ENCODE measurements at places on chromosomes 11 and 22.

GRCh38 chr11:116109228-116109627 lies 605.0 kb upstream of the CADM1 start:
- no peak for DNase-seq
- H3K4me3 ChIP-seq, result no peak overlapping the region
- H3K4me1 ChIP-seq, result peaks cover 23% of the 10 kb centered on the region
- peaks cover 5% of the 10 kb centered on the region for H3K36me3 ChIP-seq
- H3K27me3 ChIP-seq, result no peaks in the 10 kb centered on the region
- H3K27ac ChIP-seq, result no peak overlapping the region

DNA sequence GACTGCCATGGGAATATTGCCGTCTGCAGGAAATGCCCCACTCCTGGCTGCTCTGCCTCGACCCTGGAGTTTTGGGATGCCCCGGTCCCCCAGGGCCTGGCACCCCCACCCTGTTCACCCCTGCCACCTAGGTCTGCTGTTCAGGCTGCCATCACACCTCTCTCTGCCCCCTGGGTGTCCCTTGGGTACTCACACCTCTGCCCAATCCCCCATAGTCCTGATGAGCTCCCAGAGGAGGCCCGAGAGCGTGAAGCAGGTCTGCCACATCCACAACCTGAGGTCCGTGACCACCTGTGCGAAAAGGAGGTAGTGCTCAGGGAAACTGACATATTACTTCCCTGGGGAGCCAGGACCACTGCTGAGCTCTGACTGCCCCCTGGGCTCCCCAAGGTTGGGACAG lies 20.2 kb upstream of the DRICH1 start:
- no peak overlapping the region for H3K27ac ChIP-seq
- H3K4me3 ChIP-seq, result no peak overlapping the region
- H3K36me3 ChIP-seq, result peaks cover 8% of the 10 kb centered on the region
- peaks cover 4% of the 10 kb centered on the region for H3K4me1 ChIP-seq
- no peak for DNase-seq
- H3K27me3 ChIP-seq, result peaks cover 4% of the 10 kb centered on the region

DNA sequence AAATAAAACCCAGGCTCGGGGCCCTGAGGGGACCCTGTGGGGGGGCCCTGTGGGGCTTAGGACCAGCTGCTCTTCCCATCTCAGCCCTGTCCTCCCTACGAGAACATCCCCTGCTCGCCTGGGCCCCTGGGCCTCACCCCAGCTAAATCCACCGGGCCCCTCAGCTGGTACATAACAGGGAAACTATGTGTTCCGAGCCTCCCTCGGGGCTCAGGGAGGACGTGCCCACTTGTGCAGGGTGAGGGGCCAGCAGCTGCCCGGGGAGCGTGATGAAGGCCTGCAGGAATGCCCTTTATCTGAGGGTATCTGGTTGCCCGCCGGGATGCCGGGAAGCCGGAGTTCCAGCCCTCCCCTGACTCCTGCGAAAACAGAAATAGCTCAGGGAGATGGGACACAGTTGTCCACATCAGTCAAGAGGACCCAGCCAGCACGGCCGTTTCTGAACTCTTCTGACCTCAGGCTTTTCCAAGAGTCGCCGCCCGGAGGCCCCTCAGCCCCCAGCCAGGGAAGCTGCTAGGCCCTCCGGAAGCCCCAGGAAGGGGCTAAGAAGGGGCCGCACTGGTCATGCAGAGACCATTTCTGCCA lies 20.6 kb downstream of the MRPL23 start:
- H3K27ac ChIP-seq, result no peak overlapping the region
- H3K4me3 ChIP-seq, result no peak overlapping the region
- no peaks in the 10 kb centered on the region for H3K36me3 ChIP-seq
- no peak for DNase-seq

DNA sequence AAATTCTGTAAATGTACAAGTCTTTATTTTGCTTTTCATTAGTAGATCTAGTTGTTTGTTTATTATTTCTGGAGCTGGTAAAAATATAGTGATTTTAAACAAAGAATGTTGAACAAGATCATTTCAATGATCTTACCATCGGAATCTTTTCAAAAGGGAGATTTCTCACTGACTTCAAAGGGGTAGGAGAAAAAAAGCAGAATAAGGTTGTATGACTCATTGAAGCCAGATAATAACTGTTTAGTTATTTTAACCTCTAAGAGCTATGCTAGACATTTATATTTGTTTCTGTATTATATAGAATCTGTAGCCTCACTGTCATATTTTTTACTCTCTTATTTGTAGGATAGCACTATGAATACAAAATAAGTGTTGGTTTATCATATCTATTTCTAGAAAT lies 8.1 kb upstream of the PDE3B start:
- no peak overlapping the region for H3K4me3 ChIP-seq
- peaks cover 4% of the 10 kb centered on the region for H3K4me1 ChIP-seq
- no peaks in the 10 kb centered on the region for H3K27me3 ChIP-seq
- H3K36me3 ChIP-seq, result peaks cover 34% of the 10 kb centered on the region
- no peak for DNase-seq
- H3K27ac ChIP-seq, result peak overlapping the region; percentile 68

DNA sequence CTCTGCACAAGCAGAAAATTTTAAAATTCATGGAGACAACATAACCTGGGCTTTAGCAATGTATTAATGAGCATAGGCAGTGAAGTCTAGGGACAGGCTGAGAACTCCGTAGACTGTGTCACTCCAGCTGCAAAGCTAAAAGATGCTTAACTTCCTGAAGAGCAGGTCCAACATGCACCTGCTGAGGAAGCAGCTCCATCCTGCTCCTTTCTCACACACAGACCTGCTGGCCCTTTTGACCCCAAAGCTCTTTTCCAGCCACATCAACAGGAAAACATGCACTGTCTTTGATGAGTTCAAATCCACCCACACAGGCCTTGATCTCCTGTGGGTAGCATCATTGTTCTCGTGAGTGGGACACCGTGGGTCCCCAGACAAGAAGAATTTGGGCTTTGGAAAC lies 36.0 kb downstream of the SYN3 start:
- peaks cover 4% of the 10 kb centered on the region for H3K27me3 ChIP-seq
- H3K4me3 ChIP-seq, result no peak overlapping the region
- DNase-seq, result no peak
- no peaks in the 10 kb centered on the region for H3K36me3 ChIP-seq
- H3K27ac ChIP-seq, result no peak overlapping the region

- H3K4me1 ChIP-seq, result no peaks in the 10 kb centered on the region
- H3K27ac ChIP-seq, result no peak overlapping the region
- peaks cover 36% of the 10 kb centered on the region for H3K36me3 ChIP-seq
- DNase-seq, result peak; percentile 57
Observed at GRCh38 chr11:110463153-110463552, 33.4 kb downstream of the FDX1 start.

DNA sequence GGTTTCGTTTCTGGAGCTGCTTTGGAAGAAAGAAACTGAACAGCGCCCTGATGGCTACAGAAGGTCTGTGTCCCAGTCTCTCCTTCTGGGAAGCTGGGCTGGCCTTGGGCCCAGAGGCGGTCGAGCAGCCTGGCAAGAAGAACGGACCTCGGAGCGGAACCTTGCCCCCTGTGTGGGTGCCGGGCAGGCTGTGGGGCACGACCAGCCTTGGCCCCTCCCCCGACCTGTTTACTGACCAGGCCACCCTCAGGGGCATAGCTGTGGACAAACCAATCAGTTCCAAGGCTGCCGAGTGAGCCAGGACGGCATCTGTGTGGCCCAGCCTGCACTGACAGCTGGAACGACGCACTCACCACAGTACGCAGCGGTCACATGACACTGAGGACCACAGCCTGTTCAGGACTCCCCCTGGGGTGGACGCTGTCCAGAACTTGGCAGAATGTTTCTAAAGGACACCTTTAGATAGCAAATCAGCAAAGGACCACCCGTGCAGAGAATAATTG lies 7.2 kb downstream of the PIM3 start:
- peak overlapping the region; percentile 85 for H3K27ac ChIP-seq
- peaks cover 42% of the 10 kb centered on the region for H3K4me1 ChIP-seq
- peaks cover 12% of the 10 kb centered on the region for H3K27me3 ChIP-seq
- DNase-seq, result peak; percentile 18

DNA sequence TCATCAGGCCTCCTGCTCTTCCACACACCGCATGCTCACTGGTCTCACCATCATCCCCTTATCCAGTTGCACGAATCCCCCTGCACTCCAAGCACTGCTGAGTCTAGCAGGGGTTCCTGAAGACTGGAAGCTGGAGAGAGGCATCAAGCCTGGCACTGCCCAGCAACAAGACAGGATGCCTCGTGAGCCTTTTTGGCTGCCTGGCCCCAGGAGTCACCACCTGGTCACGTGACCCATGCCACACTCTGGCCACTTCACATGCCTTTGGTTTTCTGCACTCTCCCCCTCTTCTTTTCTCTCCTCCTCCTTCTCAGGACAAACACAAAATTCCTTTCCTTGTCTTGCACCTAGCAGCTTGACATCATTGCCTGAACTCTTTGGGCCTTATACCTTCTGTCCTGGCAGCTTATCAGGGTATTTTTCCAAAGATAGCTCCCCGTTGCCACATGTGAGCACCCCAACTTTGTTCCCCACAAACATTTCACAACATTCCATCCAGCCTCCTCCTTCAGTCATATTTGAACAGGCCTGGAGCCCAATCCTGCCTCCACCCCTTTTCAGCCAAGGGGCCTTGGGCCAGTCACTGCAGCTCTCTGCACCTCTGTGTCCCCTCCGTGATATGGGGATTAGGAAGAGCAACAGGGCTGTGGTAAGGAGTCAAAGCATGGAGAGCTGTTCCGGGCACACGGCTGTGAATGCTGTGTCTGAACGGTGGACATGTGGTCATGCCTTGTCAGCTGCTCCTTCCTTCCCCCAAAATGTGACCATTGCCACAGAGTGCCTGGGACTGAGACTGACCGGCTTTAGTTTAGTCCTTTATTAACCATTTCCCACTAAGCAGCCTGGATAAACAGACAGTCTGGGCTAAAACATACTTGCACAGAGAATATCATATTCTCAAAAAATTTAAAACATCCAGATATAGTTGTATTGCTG lies 2.8 kb upstream of the PACSIN2 start:
- peak overlapping the region; percentile 56 for H3K4me3 ChIP-seq
- peaks cover 40% of the 10 kb centered on the region for H3K4me1 ChIP-seq
- H3K27me3 ChIP-seq, result peaks cover 20% of the 10 kb centered on the region
- H3K36me3 ChIP-seq, result peaks cover 6% of the 10 kb centered on the region
- no peak for DNase-seq

DNA sequence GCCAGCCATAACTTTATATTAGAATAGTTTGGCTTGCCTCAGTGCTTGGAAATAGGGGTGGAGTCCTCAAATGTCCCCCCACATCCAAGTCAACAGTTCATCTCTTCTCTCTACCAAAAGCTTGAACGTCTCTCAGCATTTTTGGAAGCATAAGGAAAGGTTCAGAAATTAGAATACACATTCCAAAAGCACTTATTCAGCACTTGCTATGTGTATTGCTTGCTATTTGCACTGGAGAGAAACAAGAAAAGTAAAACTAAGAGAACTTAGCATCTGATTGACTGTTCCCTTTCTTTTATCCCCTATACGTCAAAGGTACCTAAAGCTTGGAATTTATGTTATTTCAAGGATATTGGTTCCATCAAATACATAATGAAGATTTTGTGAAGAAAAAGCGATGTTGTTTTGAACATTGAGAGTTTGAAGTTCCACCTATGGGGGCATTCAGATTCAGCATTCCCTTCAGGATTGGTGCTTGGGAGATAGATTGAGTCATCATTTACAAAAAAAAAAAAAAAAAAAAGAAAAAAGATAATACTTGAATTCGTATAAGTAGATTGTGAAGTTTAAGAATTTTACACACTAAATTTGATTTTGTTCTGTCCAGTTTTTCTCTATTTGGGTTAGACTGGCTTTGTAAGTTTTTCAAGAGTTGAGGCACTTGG lies 1.3 kb downstream of the TBRG1 start:
- DNase-seq, result no peak
- peak overlapping the region; percentile 97 for H3K4me3 ChIP-seq
- peaks cover 21% of the 10 kb centered on the region for H3K27me3 ChIP-seq
- peaks cover 26% of the 10 kb centered on the region for H3K36me3 ChIP-seq

DNA sequence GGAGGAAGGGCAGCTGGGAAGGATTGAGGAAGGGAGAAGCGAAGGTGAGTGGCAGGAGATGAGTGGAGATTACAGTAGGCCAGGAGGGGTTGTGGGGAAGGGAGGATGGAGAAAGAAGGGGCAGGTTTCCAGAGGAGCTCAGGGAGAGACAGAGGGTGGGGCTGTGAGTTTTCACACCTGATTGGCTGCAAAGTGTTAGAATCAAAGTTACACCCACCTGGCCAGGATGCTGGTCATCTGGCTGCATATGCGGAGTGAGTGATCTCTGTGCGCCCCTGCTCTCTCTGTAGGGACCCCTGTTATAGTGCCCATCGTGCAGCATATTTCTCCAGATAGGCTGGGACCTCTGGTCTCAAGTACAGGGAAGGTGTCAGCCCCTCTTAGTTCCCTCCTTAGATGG lies 18.3 kb downstream of the AMPD3 start:
- peaks cover 11% of the 10 kb centered on the region for H3K4me1 ChIP-seq
- H3K27ac ChIP-seq, result no peak overlapping the region
- no peak overlapping the region for H3K4me3 ChIP-seq
- H3K36me3 ChIP-seq, result peaks cover 16% of the 10 kb centered on the region
- DNase-seq, result no peak

- no peaks in the 10 kb centered on the region for H3K4me1 ChIP-seq
- H3K27ac ChIP-seq, result no peak overlapping the region
- no peak for DNase-seq
- H3K4me3 ChIP-seq, result no peak overlapping the region
- peaks cover 34% of the 10 kb centered on the region for H3K36me3 ChIP-seq
Observed at GRCh38 chr11:61309739-61310138, 14.6 kb upstream of the VWCE start.

GRCh38 chr11:122139595-122139866 lies 23.5 kb upstream of the BLID start:
- no peaks in the 10 kb centered on the region for H3K4me1 ChIP-seq
- peaks cover 7% of the 10 kb centered on the region for H3K27me3 ChIP-seq
- DNase-seq, result no peak
- H3K27ac ChIP-seq, result no peak overlapping the region
- H3K4me3 ChIP-seq, result no peak overlapping the region
- no peaks in the 10 kb centered on the region for H3K36me3 ChIP-seq

DNA sequence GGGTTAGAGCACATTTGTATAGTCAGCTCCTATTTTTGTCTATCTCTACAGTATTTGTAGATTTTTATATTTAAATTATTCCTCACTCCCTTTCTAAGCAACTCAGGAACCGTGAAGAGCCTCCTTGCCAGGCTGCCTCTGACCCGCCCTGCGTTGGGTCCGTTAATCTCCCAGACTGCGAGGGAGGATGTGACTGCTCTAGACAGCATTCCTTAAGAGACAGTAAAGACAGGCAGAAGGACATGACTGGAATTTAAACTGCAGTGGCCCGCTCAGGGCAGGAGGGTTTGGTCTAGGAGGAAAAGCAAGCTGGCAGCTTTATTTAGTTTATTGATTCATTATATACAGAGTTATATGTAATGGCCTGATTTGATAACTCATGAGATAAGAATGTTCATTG lies 413.7 kb downstream of the TMEM135 start:
- peaks cover 3% of the 10 kb centered on the region for H3K27me3 ChIP-seq
- H3K4me1 ChIP-seq, result peaks cover 13% of the 10 kb centered on the region
- H3K36me3 ChIP-seq, result no peaks in the 10 kb centered on the region
- no peak overlapping the region for H3K27ac ChIP-seq

- no peak overlapping the region for H3K4me3 ChIP-seq
- no peak for DNase-seq
- H3K36me3 ChIP-seq, result no peaks in the 10 kb centered on the region
- H3K27ac ChIP-seq, result no peak overlapping the region
- H3K4me1 ChIP-seq, result peaks cover 36% of the 10 kb centered on the region
Observed at GRCh38 chr11:77107950-77108349, 5.3 kb downstream of the OMP start.

- no peaks in the 10 kb centered on the region for H3K4me1 ChIP-seq
- H3K36me3 ChIP-seq, result no peaks in the 10 kb centered on the region
- H3K4me3 ChIP-seq, result no peak overlapping the region
- DNase-seq, result no peak
- H3K27ac ChIP-seq, result no peak overlapping the region
Observed at GRCh38 chr22:22673628-22674027, 29.2 kb downstream of the GGTLC2 start.
